ENCODE measurements at places on chromosomes 13 and 19.

GRCh38 chr13:90197722-90198121, 1149.8 kb upstream of the MIR17HG start:
- peak; percentile 10 for DNase-seq

DNA sequence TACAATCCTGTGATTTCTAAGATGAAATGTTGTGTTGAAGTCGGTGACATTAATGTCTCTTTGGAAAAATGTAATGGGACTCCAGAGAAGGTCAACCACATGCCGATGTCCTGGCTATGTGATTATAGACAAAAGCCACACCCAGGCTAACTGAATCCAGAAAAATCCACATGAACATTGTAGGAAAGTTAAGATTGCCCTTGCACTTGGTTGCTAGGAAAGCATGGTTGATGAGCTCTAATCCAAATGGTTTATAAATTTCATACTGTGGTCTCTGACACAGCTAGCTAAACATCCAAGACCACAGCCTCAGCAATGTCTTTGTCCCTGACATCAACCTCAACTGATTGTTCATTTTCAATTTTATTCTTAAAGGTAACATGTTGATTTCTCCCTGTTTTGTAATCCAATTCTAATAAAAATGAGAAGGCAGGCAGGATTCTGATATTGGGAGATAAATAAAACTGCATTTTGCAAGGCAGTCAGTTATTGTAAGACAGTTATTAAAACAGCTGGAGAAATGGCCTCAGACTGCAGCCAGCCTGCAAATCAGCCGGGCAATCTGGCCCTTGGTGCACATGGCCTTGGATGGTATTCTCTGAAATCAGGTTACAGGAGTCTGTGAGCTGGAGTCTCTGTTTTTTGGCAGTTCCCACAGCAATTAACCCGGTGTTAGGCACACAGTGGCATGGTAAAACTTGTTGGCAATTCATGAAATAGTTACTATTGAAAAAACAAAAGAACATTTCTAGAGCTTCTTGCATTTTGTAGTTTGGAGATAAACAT, 93.9 kb downstream of the STARD13 start:
- peak; percentile 62 for DNase-seq

- no peak for DNase-seq
These were observed 9.9 kb downstream of the ZNF112 start for GRCh38 chr19:44346556-44346955.

DNA sequence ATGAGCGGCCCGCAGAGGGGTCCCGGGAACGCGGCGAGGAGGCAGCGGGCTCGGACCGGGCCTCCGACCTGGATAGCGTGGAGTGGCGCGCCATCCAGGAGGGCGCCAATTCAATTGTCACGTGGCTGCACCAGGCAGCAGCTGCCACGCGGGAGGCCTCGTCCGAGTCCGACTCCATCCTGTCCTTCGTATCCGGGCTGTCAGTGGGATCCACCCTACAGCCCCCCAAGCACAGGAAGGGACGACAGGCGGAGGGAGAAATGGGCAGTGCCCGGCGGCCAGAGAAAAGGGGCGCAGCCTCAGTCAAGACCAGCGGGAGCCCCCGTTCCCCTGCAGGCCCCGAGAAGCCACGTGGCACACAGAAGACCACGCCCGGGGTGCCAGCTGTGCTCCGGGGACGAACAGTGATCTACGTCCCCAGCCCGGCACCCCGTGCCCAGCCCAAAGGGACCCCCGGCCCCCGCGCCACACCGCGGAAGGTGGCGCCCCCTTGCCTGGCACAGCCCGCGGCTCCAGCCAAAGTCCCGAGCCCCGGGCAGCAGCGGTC, 10.7 kb downstream of the C19orf25 start:
- DNase-seq: no peak

GRCh38 chr19:33486936-33487811, 34.4 kb downstream of the PEPD start:
- no peak for DNase-seq

DNA sequence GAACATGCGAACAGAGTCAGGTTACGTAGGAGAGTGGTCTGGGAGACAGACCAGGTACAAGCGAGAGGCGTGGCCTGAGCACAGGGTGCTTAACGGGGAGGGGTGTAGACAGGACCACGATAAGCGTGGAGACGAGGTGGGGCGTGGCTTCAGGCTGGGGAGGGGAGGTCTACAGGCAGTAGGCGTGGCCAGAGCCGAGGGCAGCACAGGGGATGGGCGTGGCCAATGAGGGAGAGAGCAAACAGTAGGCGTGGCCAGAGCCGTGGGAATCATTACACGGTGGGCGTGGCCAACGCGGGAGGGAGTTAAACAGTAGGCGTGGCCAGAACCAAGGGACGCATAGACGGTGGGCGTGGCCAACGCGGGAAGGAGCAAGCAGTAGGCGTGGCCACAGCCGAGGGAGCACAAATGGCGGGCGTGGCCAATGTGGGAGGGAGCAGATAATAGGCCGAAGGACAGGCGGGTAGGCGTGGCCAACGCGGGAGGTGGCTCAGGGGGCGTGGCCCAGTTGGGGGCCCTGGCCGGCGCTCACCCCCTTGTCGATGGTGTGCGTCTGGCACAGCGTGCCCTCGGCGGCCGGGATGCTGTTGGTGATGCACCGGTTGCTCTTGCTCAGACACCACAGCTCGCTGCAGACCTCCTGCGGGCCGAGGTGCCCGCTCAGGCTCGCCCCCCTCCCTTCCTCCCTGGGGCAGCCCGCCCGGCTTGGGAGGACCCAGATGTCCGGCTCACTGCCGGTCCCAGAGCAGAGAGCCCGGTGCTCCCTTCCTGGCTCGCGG, 15.2 kb upstream of the MYO1F start:
- DNase-seq: peak; percentile 95

Measured in fibroblast of skin of right quadriceps (primary cell).